NCI-H510A treated with DMSO at 0.1 percent for 48 hours (cell line): ENCODE measurements at places on chromosomes 5 and 9.

DNA sequence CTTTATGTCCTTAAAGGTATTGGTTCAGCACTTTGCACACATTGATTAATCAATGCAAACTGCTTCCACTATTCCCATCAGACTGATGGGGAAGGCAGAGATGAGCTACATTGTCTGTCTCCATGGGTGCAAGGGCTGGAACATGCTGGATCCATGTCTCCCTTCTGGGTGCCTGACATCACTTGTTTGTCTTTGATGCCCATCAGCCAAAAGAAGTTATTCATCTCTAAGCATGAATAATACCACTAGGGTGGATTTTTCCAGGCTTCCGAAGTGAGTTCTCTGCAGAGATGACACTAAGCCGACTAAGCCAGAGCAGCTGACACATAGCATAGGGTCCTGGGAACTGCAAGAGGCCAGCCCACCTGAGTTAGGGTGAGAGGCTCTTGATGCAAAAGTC lies 8.7 kb downstream of the FGF1 start:
- no peak for DNase-seq

DNA sequence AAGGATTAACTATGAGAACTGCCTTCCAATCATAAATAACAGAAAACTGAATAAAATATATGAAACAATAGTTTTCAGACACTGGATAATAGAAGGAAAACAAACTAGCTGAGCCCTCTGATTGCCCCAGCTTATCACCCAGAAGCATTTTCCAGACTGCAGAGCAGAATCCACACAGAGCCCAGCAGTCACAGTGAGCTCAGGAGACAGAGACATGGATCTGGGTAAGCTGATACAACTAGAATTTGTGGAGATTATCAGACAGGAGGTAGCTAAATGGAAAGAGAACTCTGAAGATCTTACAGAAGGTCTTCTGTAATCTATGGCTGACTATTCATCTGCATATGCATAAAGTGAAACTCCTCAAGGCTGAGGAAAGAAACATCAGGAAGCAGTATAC lies 128.8 kb downstream of the NR2F1-AS1 start:
- no peak for DNase-seq

- DNase-seq: no peak
Measured at GRCh38 chr5:145982572-145983318, 46.4 kb downstream of the SH3RF2 start.

- no peak for DNase-seq
Measured at GRCh38 chr5:96127538-96127937, 165.9 kb upstream of the ELL2 start.

GRCh38 chr9:133919253-133920115 lies 72.6 kb downstream of the VAV2 start:
- DNase-seq: no peak

GRCh38 chr9:29564564-29564963 lies 1991.3 kb upstream of the C9orf72 start:
- no peak for DNase-seq

- DNase-seq: no peak
Measured at GRCh38 chr9:107409581-107410389, 79.8 kb downstream of the KLF4 start.

- no peak for DNase-seq
Measured at GRCh38 chr5:69275563-69275962, 40.9 kb downstream of the CDK7 start.

- DNase-seq: no peak
Measured at GRCh38 chr5:75152860-75153259, 83.8 kb downstream of the ANKRD31 start.

- no peak for DNase-seq
Measured at GRCh38 chr5:78690253-78690972, 41.8 kb upstream of the LHFPL2 start.

DNA sequence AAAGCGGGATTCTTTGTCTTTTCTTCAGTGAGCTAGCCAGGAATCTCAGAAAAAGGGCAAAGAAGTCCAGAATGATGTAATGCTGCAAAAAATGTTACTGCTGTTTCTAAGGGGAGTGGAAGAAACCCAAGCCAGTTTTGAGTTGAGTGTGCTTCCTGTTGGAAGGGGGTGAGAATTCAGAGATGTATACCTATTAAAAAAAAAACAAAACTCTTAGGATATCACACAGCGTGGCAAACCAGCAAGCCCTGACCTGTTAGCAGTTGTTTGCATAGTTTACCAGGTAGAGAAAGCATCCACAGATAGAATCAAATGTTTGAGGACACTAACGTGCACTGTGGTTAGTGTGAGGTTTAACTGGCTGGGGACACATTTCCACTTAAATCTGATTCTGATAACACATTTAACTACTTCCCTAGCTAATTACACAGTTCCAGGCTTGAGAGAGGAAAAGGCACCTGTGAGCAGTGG lies 11.4 kb downstream of the BASP1 start:
- DNase-seq: peak; percentile 92
